ENCODE measurements at places on chromosomes 5 and 9.

GRCh38 chr5:170740551-170741205 is 42.8 kb upstream of the GABRP start:
- DNase-seq, result no peak

DNA sequence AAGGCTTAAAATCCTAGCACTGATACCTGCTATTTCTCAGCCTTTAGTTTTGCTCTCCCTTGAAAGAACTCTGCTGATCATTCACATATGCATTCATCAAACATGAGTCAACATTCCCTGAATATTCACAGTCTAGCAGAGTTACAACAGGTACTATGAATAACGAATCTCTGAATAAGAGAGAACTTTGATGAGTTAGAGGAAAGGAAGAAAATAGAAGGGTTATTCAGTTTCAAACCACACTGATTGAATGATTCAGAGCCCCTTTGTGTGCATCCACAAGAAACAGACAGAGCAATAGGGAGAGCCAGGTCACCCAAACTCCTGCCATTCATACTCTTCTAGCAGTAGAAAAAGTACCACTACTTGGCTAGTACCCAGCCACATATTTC is 36.0 kb downstream of the FOXD1 start:
- no peak for DNase-seq

GRCh38 chr5:127824126-127824525 is 120.9 kb downstream of the CCDC192 start:
- no peak for DNase-seq

DNA sequence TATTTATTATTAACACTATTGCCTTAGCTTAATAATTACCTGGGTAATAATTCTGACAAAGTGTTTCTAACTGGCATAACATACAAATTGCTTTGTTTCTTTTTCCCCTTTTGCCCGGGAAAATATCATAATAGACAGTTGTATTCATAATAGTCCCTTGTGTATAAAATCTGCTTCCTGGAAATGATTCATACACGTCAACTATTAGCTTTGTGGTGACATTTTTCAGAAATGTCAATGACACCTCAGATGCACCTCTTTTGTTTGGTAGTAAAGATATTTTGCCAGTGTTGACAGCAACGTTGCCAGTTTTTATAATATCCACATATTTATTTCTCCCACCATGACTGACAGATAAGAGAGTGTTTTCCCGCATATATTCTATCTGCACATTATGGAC is 73.0 kb downstream of the RASEF start:
- DNase-seq, result no peak

GRCh38 chr9:122367065-122367464 is 3.8 kb upstream of the PTGS1 start:
- no peak for DNase-seq

DNA sequence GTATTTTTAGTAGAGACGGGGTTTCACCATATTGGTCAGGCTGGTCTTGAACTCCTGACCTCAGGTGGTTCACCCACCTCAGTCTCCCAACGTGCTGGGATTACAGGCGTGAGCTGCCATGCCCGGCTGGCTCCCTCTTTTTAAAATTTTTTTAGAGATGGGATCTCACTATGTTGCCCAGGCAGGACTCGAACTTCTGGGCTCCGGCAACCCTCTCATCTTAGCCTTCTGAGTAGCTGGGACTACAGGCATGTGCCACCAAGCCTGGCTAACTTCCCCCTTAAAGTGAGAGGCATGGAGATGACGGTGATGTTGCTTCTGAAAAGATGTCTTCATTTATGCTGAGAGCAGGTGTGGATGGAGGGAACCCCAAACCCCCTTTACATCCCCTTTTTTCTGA is 43.7 kb upstream of the PWWP2A start:
- no peak for DNase-seq

- DNase-seq, result no peak
These were observed 125.5 kb downstream of the MVB12B start for GRCh38 chr9:126452106-126452505.
